ENCODE measurements at places on chromosomes 3 and 15.

DNA sequence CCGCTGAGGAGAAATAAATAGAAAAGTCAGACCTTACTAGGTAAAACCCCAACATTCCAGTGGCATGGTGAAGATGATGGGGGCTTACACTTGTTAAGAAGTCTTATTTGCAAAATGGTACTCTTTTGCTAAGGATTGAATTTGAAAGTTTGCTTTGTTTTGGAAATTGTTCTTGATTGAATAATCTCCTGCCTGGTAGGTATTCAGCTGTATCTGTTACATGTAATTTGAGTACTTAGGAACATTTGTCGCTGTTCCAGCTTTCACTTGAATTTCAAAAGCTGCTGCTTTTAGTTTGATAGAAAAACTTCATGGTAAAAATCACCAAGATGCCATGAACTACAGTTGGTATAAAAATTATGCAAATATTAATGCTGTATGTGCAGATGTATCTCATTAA lies 44.6 kb downstream of the TFG start:
- no peak for DNase-seq

DNA sequence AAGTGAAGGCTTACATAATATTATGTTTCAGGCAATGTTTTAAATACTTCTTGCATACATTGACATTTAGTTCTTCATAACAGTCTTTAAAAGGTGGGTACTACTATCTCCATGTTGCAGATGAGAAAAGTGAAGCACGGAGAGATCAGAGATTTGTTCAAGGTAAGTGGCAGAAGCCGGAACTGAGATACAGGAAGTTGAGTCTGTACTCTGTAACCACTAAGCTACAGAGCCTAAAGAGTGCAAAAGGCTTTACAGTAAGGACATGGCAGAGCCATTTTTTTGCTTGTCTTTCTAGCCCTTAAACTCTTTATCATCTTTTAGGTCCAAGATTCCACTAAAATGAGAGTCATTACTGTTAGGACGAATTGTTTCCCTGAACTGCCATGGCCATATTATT lies 186.5 kb upstream of the PEX5L start:
- DNase-seq, result no peak

DNA sequence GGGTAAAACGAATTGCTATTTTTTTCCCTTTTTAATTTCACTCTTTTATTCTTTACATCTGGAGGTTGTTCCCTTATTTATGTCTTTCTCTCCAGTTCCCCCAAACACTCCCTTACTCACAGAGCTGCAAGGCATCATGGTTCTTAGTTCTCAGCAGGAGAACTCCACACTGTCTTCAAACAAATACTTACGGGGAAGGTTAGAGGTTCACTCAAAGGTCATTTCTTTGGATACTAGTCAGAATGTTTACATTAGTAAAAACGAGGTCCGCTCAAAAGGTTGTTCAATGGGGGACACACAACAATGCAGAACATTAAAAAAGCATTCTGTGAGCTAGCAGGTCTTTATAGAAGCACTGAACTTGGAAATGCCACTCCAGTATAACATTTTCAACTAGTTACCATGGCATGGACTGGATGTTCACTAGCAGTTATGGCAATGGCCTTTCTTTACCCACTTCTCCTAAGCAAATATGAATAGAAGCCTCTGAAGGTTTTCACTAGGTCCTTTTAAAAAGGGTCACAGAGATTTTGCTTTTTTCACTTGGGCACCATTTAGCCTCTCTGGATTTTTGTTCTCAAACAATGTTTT lies 201.7 kb downstream of the MEIS2 start:
- DNase-seq, result no peak

DNA sequence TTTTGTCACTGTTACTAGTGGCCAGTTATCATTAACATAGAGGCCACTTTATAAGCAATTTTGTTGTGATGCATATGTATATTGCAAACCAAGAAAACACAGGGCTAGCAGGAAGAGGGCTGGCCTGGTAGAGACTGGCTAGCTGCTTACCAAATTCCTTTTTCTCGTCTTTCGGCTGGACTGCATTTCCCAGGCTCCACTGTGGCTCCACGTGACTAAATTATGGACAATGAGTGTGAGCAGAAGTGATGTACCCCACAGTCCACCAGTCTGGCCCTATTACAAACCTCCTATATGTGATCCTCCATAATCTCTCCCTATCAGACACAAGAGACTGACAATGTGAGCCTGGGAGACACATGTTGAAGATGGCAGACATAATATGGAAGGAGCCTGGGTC lies 257.0 kb downstream of the MFSD1 start:
- DNase-seq, result no peak

DNA sequence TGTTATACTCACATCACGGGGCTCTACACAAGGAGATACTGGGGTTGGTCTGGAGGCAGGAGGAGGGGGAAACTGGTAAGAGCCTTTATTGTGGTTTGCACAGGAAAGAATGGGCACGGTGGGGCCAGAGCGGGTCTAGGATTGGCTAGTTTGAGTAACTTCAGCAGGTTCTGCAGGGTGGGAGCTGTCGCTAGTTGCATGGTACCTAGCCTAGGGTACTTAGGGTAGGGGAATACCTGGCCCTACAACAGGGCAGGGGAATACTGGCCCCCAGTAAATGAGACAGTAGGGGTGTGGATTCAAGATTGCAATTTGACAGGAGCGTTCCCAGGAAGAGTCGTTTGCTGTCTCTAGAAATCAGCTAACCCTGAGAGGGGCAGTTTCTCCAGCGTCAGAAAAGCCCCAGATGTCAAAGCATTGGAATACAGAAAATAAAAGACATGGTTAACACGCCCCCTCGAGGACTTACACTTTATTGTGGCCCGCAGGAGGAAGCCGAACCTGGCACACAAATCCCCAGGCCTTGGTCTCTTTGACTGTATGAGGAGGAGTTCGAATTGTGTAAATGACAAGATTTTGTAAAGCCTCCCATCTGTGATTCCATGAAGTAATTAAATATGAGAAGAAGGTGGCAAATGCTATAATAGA lies 32.0 kb downstream of the ST8SIA2 start:
- DNase-seq, result no peak

- DNase-seq, result no peak
Measured at GRCh38 chr3:133393204-133393603, 6.7 kb upstream of the BFSP2 start.

- no peak for DNase-seq
Measured at GRCh38 chr15:68635141-68635540, 56.3 kb downstream of the CORO2B start.

All from NCI-H187 (cell line).